ENCODE measurements at places on chromosomes 3 and 15.

DNA sequence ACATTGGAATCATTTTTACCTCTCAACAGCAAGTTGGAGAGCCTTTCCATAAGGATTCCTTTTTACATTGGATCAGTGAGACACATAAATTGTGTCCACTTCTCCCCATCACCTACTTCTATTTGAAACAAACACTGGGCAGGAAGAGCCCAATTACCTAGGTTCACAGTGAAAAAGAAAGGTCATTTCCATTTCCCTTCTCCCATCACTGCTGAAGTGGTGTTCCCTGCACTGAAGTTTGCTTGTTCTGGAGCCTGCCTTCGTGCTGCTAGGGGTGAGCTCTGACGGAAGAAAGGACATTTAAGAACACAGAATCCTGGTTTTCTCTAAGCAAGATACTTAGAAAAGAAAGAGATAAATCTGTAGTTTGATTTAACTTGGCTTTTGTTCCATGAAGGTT is 123.8 kb upstream of the ZBTB20 start:
- no peak for DNase-seq

DNA sequence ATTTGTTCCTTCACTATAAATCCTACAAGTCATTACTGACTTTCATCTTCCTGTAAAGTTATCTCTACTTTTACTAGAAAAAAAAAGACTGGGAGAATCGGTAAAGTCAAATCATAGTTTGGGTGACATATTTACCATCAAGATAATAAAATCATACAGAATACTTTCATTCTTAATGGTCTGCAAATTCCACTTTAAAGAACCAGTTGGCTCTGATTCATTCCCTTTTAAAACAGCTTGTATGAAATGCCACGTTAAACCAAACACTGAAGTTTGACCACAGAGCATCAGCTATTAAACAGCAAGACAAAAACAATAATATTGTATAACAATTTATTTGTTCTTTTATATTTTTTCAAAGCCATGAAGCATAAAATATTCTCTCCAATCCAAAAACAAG is 100.7 kb downstream of the FBN1 start:
- no peak for DNase-seq

DNA sequence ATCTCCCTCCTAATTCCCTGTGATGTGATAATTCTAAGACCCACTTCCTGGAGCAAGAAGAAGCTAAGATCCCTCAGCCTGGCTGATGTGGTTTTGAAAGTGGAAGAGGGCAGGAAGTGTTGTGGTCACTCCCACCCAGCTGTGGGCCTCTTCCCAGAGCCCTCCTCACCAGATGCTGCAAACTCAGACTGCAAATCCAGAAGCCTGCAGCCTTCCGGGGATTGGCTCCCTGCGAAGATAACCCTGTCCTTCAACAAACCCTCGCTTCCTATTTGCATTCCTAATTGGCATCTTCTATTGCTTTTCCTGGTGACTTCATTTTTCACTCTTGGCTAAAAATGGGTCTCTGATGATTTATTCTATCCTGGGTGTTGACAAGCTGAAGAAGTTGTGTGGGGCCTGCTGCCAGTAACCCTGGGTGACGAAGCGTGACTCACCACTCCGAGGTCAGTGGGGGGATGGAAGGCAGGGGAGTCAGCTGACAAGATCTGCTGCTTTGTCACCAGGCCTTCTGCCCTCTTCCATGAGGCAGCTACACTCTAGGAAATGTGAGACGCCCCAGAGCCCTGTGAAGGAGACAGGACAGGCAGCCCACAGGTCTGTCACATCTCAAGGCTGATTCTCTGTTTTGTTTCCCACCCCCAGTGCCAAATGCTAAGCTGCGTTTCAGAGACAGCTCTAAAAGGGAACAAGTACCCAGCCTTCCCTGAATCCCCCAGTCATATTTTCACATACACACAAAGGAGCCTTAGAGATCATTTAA is 99.7 kb upstream of the LIPC start:
- peak; percentile 98 for DNase-seq

DNA sequence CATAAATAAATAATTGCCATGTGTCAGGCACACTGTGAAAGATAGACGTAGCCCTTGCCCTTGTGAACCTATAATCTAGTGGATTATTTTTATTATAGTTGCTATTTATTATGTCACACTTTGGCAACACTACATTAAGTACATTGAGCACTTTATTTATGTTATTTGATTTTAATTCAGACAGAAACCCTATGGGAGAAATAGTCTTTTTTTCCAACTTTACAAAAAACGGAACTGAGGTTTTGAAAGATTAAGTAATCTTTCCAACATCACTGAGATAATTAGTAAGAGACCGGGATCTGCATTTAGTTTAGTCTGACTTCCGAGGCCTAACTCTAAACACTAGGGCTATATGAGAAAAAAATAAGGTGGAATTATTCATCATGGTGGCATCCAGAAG is 2.8 kb upstream of the FILIP1L start:
- DNase-seq = no peak

- peak; percentile 74 for DNase-seq
These were observed 39.3 kb downstream of the EDEM1 start for GRCh38 chr3:5226783-5227182.

- DNase-seq = no peak
These were observed 12.1 kb upstream of the TCAIM start for GRCh38 chr3:44326515-44326914.

DNA sequence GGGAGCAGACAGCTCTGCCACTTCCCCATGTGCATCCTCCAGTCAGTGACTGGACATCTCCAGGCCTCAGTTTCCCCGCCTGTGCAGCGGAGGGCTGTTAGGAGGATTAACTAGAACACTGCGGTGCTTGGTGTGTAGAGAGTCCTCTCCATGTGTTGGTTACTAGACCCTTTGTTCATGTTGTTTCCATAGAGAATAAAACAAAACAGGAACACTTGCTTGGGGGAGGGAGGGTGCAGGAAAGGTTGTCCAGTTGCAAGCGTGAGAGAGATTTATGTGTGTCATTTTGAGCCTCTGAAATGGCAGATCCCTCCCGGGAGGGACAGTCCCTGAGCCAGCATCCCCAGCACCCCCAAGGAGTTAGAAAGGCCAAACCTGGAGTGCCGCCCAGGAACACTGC is 184.0 kb upstream of the LYSMD4 start:
- DNase-seq = no peak

GRCh38 chr3:14801668-14802380 is 16.9 kb upstream of the FGD5 start:
- no peak for DNase-seq
